Stimulated activated CD8-positive, alpha-beta memory T cell treated with anti-CD3 and anti-CD28 coated beads, Interleukin-4, amount 100 ng/mL, for 24 hours (primary cell): ENCODE measurements at places on chromosomes 16 and 17.

DNA sequence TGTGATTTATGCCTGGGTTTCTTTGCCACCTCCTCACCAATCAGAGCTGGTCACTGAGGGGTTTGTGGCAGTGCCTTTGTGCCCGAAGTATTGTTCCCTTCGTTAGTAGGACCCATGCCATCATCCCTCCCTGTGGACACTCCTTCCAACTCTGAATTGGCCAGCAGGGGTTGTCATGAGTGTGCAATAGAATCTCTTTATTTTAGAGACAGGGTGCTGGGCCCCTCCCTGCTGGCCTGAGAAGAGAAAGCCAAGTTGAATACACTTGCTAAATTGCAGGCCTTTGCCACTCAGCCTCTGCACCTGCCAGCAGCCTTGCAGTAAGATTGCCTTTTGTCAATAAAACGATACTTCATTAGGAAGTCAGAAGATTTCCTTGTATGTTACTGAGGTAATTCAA lies 40.7 kb upstream of the SLC12A3 start:
- DNase-seq = no peak

DNA sequence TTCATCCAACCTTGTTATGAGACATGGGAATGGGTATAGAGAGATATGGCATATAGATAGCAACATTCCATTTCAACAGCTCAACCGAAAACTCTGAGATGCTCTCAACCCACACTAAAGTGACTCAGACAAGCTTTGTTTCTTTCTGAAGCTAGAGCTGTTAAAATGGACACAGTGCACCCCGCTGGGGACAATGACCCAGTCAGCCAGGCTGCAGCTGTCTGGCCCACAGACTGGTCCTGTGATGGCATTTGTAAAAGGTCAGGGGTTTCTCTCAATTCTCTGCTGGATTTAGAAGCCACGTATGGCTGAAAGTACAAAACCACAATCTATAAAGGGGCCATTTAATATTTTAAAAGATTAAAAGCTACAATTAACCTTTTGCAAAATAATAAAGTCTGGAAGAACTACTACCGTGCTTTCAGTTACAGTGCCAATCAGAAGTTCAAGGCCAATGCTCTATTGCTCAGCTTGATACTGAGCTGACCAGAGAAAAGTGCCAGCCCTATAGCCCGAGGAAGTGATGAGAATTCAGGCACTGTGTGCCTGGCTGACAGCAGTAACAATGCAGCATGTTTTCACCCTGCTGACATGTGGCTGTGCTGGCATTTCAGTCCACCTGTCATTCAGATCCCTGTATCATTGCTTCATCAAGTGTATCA lies 60.2 kb downstream of the TEX2 start:
- no peak for DNase-seq

- DNase-seq = no peak
These were observed at the start of gene CDH8 for GRCh38 chr16:62036101-62036801. CDH8 (minus strand) TSS chr16:62036438; CDS start chr16:62021403, 15,035 bp downstream.

DNA sequence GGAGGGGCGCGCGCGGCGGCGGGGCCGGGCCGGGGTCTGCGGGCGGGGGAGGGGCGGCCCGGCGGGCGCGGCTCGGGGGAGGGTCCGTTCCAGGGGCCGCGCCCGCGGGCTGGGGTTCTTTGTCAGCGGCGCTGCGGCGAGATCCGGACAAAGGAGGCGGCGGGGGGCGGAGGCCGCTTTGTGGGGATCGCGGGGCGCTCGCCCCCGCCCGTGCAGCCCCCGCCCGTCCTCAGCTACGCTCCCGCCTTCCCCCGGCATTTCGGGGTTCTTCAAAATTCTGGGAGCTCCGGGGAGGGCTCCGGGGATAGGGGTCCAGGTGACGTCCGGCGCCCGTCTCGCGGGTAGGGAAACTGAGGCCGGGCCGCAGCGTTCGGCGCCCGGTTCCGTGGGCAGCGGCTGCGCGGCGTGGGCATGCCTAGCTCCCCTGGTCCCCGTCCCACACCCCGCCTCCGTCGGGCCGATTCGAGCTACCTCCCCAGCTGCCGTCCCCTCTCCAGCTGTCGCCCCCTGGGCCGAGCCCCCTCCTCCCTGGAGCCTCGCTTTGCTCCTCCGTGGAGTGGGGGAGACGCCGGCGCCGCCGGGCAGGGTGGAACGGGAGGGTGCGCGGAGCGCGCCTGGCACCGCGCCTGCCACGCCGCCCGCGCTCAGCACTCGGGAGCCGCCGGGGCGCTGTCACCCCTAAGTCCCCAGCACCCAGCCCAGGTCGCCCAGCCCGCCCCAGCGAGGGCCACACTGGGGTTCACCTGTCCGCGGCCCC lies 546 bp downstream of the SNN start:
- DNase-seq = no peak

DNA sequence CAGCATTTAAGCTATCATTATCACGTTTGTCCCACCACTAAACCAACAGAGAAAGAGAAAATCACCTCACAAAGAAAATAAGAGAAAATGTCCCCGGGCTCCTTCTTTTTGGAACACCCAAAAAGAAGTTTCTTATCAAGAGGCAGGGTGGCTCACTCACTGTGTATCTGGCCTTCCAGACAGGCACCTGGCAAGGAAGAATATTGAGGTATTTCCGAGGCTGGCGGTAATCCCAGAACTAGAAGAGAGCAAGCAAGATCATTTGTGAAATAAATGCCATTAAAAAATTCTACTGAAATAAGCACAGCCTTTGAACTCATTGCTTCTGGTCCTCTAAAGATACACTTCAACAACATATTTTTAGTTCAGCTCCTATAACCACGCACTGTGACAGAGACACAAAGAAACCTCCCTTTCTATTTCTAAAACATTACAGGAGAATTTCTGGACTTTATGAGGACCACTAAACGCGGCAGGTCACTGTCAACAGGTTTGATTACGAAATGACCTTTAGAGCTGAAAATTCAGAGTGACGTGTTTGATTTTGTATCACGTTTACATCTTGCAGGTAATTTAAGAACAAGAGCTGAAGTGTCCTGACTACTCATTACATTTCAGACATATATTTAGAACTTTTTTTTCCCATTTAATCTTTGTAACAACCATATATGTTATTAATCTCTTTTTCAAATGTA lies 61.0 kb downstream of the WDR59 start:
- no peak for DNase-seq

DNA sequence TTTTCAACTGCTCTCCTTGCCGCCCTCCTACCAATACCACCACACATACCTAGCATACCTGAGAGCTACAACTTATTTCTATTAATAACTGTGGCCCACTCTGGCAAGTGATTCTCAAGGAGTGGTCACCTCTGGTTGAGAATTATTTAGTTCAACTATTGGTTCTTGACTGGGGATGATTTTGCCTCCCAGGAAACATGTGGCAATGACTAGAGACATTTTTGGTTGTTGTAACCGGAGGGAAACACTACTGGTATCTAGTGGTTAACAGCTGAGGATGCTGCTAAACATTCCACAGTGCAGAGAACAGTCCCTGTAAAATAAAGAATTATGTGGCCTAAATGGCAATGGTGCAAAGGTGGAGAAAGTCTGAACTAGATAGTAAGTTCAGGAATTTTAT lies 96.7 kb downstream of the TRIM37 start:
- no peak for DNase-seq

- no peak for DNase-seq
These were observed 11.2 kb downstream of the NCBP3 start for GRCh38 chr17:3834811-3835210.

DNA sequence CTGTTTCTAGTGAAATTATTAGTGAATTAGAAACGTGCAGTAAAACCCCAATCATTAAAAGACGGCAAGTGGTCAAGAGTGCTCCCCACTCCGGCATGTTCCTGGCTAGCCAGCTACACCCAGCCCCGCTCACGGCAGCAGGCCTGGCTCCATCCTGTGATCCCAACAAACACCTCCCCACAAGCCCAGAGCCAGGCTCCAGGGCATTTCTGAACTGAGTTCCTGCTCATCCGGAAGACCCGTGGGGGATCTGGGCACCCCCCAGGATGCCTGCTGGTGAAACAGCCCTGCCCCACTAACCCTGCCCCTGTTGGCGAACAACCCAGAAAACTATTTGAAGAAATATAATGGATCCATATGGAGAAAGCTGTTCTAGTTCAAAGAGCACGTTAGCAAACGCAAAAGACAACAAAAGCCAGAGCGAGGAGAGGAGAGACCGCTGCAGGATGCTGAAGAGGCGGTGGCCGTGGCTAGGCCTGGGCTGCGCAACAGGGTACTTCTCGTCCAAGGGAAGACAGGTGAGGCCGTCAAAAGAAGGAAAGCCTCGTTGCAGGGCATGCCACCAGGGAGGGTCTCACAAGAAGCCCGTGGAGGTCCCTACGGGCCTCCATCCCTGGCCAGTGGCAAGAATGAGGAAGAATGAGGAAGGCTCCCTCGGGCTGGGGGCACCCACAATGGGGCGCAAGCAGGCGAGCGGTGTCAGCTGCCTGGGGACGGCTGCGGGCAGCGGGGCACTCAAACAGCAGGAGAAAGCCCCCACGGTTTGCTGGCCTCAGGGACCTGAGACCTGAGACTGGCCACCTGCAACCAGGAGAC lies 19.2 kb downstream of the SLC16A3 start:
- DNase-seq = no peak

DNA sequence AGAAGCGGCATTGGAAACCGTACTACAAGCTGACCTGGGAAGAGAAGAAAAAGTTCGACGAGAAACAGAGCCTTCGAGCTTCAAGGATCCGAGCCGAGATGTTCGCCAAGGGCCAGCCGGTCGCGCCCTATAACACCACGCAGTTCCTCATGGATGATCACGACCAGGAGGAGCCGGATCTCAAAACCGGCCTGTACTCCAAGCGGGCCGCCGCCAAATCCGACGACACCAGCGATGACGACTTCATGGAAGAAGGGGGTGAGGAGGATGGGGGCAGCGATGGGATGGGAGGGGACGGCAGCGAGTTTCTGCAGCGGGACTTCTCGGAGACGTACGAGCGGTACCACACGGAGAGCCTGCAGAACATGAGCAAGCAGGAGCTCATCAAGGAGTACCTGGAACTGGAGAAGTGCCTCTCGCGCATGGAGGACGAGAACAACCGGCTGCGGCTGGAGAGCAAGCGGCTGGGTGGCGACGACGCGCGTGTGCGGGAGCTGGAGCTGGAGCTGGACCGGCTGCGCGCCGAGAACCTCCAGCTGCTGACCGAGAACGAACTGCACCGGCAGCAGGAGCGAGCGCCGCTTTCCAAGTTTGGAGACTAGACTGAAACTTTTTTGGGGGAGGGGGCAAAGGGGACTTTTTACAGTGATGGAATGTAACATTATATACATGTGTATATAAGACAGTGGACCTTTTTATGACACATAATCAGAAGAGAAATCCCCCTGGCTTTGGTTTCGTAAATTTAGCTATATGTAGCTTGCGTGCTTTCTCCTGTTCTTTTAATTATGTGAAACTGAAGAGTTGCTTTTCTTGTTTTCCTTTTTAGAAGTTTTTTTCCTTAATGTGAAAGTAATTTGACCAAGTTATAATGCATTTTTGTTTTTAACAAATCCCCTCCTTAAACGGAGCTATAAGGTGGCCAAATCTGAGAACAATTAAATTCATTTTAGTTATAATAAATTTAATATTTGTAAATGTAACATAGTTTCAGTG lies 1.7 kb downstream of the HEXIM1 start:
- no peak for DNase-seq

DNA sequence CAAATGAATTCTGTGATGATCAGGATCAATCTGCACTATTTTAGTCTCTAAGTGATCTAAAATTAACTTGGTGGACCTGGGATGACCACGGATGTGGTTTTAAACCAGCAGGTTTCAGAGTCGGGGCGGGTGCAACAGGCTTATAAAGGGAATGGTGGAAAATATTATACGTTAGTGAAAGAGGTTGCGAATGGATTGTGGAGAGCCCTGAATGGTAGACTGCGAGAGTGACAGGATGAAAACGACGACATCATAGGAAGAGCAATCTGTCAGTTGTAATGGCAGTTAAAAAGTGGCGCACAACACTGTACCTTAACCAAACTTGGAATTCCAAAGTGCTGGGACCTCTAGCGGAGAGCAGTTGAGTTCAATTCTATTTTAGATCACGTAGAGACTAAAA lies 1.2 kb upstream of the CYB5B start:
- no peak for DNase-seq

DNA sequence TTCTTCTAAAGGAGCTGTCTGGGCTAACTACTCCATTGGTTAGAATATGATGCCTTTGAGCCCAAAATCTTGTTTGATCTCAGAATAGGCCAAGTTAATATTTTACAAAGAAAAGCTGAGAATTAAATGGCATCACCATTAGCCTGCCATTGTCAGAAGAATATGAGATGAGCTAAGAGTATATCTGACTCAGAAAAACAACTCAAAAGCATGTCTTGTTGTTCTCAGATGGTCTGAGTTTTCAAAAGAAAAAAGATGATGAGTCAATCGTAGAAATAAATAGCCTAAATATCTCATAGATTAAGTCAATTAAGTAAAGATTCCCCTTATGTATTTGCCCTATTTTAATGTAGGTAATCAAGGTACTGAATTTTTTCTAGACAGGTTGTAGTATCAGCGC lies 197.1 kb upstream of the TBX2 start:
- no peak for DNase-seq

GRCh38 chr16:11258553-11259492 lies 2.8 kb upstream of the SOCS1 start:
- no peak for DNase-seq

DNA sequence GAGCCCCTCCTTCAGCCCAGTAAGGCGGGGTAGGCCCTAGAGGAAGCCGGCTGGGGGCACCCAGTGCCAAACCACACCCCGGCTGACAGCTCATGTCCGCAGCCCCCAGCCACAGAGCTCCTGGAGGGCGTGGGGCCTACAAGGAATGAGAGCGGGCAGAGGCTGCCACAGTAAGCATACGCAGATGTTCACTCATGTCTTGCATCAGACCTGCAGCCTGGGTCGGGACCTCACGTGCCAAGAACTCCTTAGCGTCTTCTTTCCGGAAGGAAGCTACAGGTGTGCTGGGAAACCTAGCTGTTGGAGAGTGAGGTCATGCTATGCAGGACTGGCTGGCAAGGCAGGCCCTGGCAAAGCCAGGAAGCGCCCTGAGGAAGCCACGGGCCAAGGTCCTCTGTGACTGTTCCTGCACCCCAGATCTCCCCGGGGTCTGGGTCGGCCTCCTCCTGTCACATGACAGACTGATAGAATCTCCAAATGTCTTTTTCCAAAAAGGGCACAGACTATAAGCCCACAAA lies 1.6 kb downstream of the ZNF598 start:
- no peak for DNase-seq

DNA sequence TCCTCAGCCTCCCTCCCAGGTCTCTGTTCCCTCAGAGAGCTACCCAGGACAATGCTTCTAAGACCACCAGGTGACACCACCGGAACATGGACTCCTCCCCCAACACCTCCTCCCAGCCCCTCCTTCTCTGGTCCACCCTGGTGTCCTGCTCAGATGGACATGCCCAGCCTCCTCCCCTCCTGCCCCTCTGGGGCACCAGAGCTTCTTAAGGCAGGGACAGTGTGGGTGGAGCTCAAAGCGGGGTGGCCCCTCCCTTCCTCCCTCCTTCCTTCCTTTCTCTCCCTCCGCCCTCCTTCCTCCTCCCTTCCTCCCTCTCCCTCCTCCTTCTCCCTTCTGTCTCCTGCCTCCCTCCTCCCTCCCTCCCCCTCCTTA lies 22.7 kb downstream of the TRPV3 start:
- no peak for DNase-seq

DNA sequence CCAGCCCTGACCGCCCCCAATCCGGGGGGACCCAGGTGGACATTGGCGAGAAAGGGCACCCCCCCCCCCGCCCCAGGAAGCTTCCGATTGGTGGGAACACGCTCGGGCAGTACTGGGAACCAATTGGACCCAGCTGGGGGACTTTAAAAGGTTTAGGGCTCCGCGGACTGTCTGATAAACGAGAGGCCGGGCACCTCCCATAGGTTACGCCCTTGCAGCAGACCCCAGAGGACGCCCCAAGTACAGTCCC lies 245 bp downstream of the TMEM256 start:
- DNase-seq = no peak
